Activated CD4-positive, alpha-beta T cell treated with anti-CD3 and anti-CD28 coated beads for 36 hours (primary cell): ENCODE measurements at places on chromosomes 11 and 22. TPM values are rescaled to one million over a fixed set of nuclear protein-coding genes. Genes with fewer than 3 reads are reported as not detected.

Gene POTEH
- total RNA-seq: not detected

Gene OVOL1
- 0.09 TPM for total RNA-seq

Gene NLRP10
- not detected for total RNA-seq

Gene PIWIL4
- 0.48 TPM for total RNA-seq

Gene PAX6
- not detected for total RNA-seq

Gene DBX1
- not detected for total RNA-seq

Gene RIN1
- 1.6 TPM for total RNA-seq

Gene FAM83F
- 0.91 TPM for total RNA-seq

DNA sequence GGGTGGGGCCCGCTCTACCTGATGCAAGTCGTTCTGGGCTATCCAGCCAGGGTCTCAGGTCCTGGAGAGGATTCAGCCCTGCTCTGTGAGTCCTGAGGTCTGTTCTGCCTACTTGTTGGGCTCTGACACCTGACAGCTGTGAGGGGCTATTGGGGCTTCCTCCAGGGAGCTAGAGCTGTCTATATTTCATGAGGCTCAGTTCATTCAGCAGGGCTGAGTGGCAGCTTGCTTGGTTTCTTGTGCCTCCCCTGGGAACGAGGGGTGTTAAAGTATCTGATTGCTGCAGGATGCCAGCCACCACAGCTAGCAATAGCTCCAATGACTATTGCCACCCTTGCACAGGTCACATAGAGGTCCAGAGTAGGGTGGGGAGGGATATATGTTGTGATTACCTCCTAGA is 26.7 kb downstream of the INSC start:
- no peak overlapping the region for H3K27ac ChIP-seq
- no peaks in the 10 kb centered on the region for H3K27me3 ChIP-seq
- no peaks in the 10 kb centered on the region for H3K36me3 ChIP-seq
- DNase-seq: no peak
- no peak overlapping the region for H3K4me3 ChIP-seq

DNA sequence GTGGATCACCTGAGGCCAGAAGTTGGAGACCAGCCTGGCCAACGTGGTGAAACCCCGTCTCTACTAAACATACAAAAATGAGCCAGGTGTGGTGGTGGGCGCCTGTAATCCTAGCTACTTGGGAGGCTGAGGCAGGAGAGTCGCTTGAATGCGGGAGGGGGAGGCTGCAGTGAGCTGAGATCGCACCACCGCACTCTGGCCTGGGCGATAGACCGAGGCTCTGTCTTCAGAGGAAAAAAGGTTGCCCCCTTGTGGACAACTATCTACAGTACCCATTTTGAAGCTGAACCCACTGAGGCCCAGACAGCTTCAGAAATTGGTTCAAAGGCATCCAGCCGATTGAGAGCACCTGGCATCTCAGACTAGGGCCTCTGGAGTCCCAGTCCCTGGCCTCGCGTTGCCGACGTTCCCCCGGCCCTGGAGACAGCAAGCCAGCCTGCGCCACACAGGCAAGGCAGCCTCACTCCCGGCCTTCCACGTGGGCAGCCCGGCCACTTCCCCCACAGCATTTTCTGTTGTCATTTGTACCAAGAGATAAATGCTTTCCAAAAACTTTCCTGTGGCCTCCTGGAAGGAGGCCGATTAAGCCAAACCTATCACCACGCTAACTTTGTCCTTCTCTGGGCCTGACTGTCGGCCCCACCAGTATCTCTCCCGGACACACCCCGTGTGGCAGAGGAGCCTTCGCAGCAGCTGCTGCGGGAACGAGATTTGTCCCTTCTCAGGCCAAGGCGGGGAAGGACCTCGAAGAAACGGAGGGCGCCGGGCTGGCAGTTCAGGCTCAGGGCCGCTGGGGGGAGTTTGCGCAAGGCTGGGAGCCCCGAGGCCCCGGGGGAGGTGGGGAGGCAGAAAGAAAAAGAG is 82.8 kb downstream of the FLI1 start:
- H3K4me1 ChIP-seq: peaks cover 47% of the 10 kb centered on the region
- H3K36me3 ChIP-seq: peaks cover 58% of the 10 kb centered on the region
- H3K4me3 ChIP-seq: no peak overlapping the region

DNA sequence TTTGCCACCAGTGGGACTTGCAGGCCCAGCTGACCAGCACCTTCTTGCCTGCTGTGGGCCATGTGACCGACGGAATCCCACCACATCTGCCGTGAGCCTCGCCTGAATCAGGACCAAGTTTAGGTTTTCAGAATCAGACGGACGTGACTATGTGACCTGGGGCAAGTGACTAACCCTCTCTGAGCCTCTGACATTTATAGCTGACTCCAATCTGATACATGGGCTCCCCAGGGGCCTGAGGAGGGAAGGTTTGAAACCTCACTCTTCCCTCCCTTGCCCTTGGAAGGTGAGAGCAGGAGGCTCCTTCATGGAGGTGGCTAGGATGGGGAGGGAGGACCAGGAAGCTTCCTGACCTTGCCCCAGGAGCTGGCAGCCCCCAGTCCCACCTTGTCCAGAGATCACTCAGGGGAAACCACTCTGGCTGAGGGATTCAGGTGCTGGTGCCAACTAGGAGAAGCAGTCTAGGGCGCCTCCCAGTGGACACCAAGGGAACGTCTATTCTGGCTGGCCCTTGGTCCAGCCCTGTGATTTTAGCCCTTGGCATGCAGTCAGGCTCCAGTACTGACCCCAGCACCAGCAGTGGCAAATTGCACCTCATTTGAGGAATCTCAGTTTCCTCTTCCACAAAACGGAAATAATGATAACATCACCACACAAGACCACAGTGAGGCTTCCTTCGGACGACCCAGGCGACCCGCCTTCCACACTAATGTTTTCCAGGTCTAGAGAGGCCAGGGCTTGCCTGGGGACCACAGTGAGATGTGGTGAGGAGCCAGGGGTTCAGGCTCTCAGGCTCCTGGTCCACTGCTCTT is 47.2 kb upstream of the SYT7 start:
- H3K27me3 ChIP-seq: peaks cover 5% of the 10 kb centered on the region
- H3K36me3 ChIP-seq: no peaks in the 10 kb centered on the region

DNA sequence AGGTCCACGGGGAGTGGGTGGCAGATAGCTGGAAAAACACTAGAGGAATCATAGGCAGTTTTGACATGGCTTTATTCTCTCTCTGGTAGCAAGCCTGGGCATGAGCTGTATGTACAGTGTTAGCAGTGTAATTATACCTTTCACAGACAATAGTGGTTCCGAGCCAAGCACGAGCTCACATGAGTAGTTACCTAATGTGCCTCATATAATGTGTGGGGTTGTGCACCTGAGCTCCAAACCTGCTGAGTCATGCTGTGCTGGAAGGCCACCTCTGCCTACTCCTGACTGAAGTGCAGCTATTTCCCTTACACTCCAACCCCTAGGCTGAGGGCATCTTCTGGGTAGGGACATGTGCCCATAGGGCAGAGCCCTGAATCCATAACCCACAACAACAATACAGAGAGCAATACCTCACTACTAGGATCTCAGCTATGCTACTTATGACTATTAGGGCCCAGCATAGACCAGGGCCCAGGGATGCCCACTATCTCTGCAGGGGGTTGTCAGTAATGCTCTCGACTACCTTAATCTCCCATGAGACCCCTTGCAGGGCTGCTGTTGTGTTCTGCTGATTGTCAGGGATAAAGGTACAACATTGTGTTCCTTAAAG is 432.1 kb downstream of the DYNC2H1 start:
- no peaks in the 10 kb centered on the region for H3K36me3 ChIP-seq
- H3K4me1 ChIP-seq: no peaks in the 10 kb centered on the region
- no peak for DNase-seq
- no peak overlapping the region for H3K4me3 ChIP-seq

- H3K27ac ChIP-seq: no peak overlapping the region
- no peaks in the 10 kb centered on the region for H3K36me3 ChIP-seq
- H3K4me3 ChIP-seq: no peak overlapping the region
- no peak for DNase-seq
- H3K4me1 ChIP-seq: peaks cover 32% of the 10 kb centered on the region
Measured at GRCh38 chr11:76800466-76801200, 17.5 kb downstream of the TSKU start.

DNA sequence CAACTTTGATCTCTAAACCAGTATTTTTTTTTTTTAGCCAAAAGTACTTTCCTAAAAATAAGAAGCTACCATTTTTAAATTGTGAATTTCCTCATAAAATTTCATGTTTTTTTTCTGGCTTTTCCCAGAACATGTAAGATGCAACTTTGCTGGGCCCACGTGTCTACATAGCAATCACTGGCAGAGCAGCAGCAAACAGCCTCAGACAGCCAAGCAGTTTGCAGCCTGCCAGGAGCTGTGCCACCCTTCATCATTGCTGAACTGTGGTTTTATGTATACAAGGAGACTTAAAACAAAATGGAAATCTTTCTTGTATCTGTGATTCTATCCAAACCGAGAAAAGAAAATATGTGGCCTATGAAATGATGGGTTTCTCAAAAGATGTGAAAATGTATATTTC is 110.2 kb downstream of the GRIA4 start:
- no peak for DNase-seq
- no peaks in the 10 kb centered on the region for H3K4me1 ChIP-seq
- no peaks in the 10 kb centered on the region for H3K36me3 ChIP-seq
- no peak overlapping the region for H3K27ac ChIP-seq
- no peak overlapping the region for H3K4me3 ChIP-seq

- DNase-seq: no peak
- H3K27me3 ChIP-seq: peaks cover 12% of the 10 kb centered on the region
- H3K4me1 ChIP-seq: no peaks in the 10 kb centered on the region
- H3K36me3 ChIP-seq: no peaks in the 10 kb centered on the region
Measured at GRCh38 chr22:50136581-50137015, 33.9 kb upstream of the PANX2 start.

- no peak for DNase-seq
- H3K27me3 ChIP-seq: peaks cover 30% of the 10 kb centered on the region
- no peaks in the 10 kb centered on the region for H3K4me1 ChIP-seq
- H3K27ac ChIP-seq: no peak overlapping the region
- no peak overlapping the region for H3K4me3 ChIP-seq
Measured at GRCh38 chr11:124541204-124541603, 2.2 kb downstream of the OR8B12 start.

DNA sequence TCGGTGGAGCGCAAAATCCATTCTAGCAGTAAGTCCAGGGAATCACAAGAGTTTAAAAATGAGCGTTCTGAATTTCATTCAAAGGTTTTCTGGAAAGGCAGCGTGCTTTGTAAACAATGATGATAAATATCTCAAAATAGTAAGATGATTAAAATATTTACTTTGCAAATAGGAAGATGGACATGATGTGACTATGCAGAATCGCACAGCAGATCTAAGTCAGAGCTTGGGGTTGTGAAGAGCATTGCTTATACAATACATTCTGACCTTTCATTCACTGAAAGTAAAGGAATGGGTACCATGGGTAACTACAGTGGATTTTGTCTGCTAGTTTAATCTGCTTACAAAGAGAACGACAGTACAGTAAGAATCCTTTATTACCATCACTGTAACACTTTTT is 77.5 kb downstream of the PPP6R3 start:
- peaks cover 67% of the 10 kb centered on the region for H3K4me1 ChIP-seq
- no peak overlapping the region for H3K4me3 ChIP-seq
- no peaks in the 10 kb centered on the region for H3K27me3 ChIP-seq
- no peak overlapping the region for H3K27ac ChIP-seq
- peaks cover 59% of the 10 kb centered on the region for H3K36me3 ChIP-seq
- DNase-seq: no peak

DNA sequence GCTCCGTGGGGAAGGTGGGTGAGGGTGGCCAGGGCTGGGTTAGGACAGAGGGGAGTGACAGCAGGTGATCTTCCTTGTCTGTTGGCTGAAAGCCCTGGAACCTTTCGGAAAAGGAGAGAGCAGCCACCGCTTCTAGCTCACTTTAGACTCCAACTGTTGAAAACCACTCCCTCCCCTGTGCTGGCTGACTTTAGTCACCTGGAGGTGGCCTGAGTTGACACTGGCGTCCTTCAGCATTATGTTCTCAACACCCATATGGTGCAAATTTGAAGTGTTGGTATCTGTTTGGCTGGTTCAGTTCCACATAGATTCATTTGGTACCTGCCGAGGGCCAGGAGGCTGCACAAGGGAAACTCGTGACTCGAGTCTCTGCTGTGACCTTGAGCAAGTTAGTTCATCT is 28.8 kb downstream of the ZC3H7B start:
- H3K4me3 ChIP-seq: no peak overlapping the region
- DNase-seq: no peak
- H3K36me3 ChIP-seq: peaks cover 20% of the 10 kb centered on the region
- no peaks in the 10 kb centered on the region for H3K4me1 ChIP-seq

GRCh38 chr11:45181889-45182550 is 35.6 kb downstream of the PRDM11 start:
- peaks cover 22% of the 10 kb centered on the region for H3K27me3 ChIP-seq
- H3K27ac ChIP-seq: no peak overlapping the region
- peaks cover 3% of the 10 kb centered on the region for H3K4me1 ChIP-seq
- H3K4me3 ChIP-seq: no peak overlapping the region
- no peaks in the 10 kb centered on the region for H3K36me3 ChIP-seq
